Activated CD4-positive, CD25-positive, alpha-beta regulatory T cell treated with anti-CD3 and anti-CD28 coated beads, Interleukin-2, amount 50 U/mL, for 24 hours (primary cell): ENCODE measurements at places on chromosomes 6 and 20.

DNA sequence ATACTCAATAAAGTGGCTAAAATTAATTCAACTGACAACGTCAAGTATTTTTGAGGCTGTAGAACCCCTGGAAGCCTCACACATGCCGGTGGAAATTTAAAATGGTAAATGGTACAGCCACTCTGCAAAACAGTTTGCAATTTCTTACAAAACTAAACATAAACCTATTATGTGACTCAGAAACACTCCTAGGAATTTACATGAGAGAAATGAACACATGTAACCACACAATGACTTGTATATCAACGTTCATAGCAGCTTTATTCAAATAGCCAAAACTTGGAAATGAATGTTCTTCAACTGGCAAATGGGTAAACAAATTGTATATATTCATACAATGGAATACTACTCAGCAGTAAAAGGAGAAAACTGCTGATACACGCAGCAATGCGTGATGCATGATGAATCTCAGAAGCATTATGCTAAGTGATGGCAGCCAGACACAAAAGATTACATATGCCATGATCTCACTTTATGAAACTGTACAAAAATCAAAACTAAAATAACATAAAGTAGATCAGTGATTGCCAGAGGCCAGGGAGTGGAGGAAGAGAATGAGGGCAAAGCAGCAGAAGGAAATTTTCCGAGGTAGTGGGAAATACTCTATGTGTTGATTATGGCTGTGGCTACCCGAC, 112.5 kb downstream of the FAM50B start:
- no peak for ATAC-seq

- no peak for ATAC-seq
Measured at GRCh38 chr20:38222231-38222922, 38.2 kb downstream of the KIAA1755 start.

DNA sequence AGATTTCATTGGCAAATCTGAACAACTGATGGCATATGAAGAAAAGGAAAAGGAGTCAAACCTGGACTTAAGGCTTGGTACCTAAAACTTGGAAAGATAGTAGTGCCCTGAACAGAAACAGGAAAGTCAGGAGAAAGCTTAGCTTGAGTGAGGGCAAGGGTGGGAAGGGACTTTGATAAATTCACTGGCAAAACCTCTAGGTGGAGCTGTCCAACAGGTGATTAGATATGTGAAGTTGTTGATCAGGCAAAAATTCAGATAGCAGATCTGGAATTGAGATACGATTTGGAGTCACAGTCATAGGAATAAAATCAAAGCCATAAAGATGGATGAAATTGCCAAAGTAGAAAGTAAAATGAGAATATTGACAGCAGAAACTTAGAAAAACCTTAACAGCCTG, 16.1 kb upstream of the ZNF292 start:
- ATAC-seq: peak; percentile 51

- no peak for ATAC-seq
Measured at GRCh38 chr20:64176551-64176950, 12.3 kb downstream of the MYT1 start.

- no peak for ATAC-seq
Measured at GRCh38 chr6:170049641-170050561, 241.0 kb downstream of the DLL1 start.

DNA sequence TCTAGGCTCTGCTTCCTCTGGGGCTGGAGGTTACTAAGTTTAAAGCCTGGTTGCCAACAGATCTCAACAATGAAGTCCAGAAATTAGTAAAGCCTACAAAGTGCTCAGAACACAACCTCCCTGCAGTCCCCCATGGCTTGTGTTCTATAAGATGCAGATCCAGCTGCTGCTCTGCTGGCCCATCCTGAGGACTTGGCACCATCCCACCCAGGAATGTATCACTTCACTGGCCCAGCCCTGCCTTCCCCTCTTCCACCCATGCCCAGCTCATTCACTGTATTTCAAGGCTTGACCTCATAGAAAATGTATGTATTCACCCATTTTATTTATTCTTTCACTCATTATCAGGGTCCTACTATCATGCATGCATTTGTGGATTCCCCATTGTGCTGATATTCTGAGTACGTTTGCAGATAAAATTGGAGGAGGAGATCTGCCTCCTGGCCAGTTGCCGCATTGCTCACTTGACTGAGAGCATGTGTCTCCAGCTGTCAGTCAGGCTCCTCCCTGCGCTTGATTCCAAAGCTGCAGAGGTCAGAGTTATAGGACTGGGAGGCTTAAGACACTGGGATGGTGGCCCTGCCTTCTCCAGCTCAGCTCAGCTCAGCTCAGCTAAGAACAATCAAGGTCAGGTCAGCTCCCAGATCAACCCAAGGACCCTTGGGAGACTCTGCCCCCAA, 104.8 kb downstream of the MAFB start:
- no peak for ATAC-seq

DNA sequence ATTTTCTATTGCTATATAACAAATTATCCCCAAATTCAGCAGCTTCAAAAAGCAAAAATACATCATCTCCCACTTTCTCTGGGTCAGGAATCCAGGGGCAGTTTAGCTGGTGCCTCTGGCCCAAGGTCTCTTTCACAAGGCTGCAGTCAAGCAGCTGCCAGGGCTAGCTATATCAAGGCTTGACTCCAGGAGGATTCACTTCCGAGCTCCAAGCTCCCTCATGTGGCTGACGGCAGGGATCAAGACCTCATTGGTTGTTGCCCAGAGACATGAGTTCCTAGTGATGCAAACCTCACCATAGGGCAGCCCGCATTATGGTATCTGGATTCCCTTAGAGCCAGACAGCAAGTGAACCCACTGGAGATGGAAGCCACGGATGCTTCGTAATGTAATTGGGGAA, 1.3 kb upstream of the VNN1 start:
- no peak for ATAC-seq

DNA sequence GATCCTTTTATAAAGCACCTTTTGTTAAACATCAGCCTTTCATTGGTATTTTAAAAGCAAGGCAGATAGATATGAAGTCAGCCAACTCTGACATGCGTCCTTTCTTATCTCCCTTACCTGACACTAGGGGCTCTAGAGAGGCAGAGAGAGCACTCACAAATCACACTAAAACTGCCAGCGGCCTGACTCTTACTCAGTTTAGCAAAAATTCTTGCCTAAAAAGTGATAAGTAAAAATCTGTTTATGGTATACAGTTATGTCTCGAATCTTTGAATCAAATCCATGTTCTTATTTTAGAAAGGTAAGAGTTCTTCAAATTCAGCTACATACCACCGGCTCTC, 10.4 kb upstream of the TDRD6 start:
- no peak for ATAC-seq

GRCh38 chr20:50068041-50068651, 44.8 kb downstream of the UBE2V1 start:
- ATAC-seq: no peak

GRCh38 chr6:145086197-145086596, 649.1 kb downstream of the EPM2A start:
- no peak for ATAC-seq

- ATAC-seq: no peak
Measured at GRCh38 chr6:127937102-127937501, 36.2 kb upstream of the THEMIS start.

DNA sequence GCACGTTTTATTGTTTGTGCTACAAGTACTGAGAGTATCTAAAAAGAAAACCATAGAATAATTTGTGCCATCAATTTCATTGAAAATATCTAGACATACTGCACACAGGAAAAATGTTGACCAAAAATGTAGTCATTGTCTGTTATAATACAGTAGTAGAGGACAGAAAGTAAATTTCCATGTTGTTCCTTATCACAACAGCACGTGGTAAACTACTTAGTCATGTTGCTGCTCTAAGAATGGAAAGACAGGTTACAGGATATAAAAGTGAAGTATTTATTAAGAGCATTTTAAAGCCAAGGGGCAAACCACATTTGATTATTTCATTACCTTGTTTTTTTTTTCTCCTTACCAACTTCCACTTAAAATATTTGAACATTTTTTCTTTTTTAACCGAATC, 89.0 kb upstream of the CEP85L start:
- no peak for ATAC-seq

GRCh38 chr6:130282234-130282995, 59.7 kb upstream of the SAMD3 start:
- ATAC-seq: peak; percentile 66

DNA sequence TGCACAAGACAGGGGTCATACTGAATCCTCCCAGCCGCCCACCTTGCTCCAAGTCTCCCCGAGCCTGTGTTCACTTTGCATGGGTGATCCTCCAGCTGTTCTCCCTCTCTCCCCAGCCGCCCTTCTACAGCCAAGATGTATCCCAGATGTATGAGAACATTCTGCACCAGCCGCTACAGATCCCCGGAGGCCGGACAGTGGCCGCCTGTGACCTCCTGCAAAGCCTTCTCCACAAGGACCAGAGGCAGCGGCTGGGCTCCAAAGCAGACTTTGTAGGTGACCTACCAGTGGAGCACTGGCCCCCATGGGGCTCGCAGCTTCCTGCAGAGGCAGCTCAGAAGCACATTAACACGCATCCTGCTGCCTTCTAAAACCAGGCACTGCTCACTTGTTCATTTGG, 14.6 kb upstream of the IFT52 start:
- no peak for ATAC-seq

- ATAC-seq: peak; percentile 52
Measured at GRCh38 chr6:32415521-32416019, 8.6 kb upstream of the BTNL2 start.

- ATAC-seq: no peak
Measured at GRCh38 chr6:21067521-21067920, 526.0 kb upstream of the SOX4 start.

- no peak for ATAC-seq
Measured at GRCh38 chr20:52869698-52870501, 102.3 kb upstream of the TSHZ2 start.

DNA sequence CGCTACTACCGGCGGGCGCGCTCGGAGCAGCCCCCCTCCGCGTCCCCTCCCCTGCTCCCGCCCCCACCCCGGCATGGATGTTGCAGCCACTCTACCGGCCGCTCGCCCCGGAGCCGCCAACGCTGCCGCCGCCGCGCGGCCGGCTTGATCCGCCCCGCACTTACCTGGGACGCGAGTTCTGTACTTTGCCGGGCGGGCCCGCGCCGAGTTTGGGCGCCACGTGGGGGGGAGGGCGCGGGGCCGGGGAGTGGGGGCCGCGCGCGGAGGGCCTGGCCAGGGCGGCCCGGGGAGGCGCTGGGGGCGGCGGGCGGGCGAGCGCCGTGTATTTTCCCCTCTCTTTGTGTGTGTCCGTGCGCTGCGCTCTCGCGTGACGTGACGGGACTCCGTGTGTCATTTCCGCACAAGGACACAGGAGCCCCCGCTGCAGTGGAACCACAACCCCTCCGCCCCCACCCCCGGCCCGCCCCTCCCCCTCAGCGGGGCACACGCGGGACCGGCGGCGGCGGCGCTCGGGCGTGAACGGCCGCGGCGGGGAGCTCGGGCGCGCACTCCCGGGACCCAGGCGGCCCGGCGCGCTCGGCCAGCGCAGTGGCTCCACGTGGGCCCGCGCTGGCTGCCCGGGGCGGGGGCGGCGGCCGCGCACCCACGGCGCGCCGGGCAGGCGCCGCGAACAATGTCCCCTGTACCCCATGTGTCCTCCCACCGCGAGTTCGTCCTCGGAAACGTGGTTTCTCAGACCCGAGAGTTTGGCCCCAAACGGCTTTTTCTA, at the start of gene BEND3:
Gene BEND3, minus strand, starts transcription at position 590 of the 769 bp plus-strand sequence. CDS start 16,230 bp downstream, outside the sequence.
- peak; percentile 24 for ATAC-seq

DNA sequence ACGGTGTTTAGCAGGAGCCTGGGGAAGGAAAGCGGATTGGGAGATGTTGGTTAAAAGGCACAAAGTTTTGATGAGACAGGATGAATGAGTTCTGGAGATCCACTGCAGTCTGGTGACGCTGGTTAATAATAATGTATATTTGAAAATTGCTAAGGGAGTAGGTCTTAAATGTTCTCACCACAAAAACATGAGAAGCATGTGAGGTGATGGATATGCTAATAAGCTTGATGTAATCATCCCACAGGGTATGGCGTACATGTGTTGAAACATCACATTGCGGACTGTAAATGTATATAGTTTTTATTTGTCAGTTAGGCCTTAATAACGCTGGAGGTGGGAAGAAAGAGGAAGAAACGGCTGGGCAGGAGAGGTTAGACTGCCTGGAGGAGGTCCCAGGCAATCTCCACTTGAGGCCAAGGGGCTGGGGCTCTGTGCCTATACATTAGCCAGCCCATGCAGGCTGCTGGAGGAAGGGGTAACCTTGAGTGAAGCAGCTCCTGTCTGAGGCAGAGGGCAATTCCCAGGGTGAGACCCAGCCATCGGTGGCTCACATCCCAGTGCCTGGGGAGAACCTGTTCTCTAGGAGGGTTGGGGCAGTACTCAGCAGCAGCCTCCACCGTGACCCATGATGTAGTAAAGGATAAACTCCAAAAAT, 188.2 kb upstream of the QKI start:
- no peak for ATAC-seq

- no peak for ATAC-seq
Measured at GRCh38 chr6:71979911-71980310, 93.6 kb downstream of the RIMS1 start.

DNA sequence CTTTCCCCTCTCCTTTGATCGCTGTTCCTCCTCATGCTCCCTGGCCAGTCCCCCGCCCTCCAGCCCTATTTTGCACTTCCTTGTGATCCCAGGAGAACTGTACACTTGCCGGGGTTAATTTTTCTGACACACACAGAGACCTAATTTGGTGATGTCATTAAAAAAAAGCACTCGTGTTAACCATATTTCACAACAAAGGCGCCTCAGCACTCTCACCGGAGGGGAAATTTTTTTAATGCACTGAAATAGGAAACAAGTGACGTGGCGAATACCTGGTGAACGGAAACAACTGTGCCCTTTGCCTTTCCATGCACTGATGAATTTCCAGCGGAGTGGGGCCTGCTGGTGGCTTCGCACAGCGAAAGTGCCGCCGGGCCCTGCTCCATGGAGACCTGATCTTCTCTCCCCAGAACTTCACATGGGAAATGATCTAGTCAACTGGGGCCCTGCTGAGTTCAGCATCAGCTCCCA, 53.9 kb upstream of the TAGAP start:
- peak; percentile 67 for ATAC-seq

- no peak for ATAC-seq
Measured at GRCh38 chr6:37552267-37552666, 52.6 kb upstream of the CCDC167 start.

DNA sequence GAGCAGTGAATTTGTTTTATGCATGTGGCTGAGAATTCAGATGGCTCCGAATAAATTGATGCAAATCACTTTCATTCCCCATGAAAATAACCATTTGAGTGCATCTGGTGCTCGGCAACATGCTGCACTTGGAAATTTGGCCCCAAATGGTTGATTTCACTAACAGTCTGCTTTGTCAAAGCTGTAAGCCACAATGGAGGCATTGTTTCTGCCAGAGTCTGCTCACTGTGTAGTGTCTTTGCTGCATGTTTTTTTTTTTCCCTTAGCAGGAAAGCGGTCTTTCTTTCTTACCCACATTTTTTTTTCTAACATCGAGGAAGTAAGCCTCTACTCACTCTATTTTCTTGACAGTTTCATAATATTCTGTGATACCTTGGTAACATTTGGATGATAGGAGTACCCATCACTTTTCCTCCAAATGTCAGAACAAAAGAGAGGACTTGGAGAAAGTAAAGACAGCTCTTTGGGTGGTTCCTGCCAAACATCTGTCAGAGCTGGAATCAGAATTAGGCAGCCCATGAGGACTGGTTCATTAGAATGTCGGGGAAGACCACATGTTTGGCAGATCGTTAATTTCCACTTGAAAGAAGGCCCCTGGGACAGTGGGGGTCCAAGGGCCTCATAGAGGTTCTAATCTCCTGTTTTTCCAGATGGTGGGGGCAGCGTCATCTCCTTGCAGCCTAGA, 149.5 kb downstream of the DOK5 start:
- ATAC-seq: no peak

- ATAC-seq: peak; percentile 33
Measured at GRCh38 chr6:2810092-2810671, 31.5 kb downstream of the SERPINB1 start.

- no peak for ATAC-seq
Measured at GRCh38 chr6:139529420-139529819, 155.0 kb upstream of the CITED2 start.

- ATAC-seq: no peak
Measured at GRCh38 chr6:56657354-56657753, 14.7 kb upstream of the DST start.
